ENCODE measurements at places on chromosomes 1 and 21. TPM values are rescaled to one million over a fixed set of nuclear protein-coding genes. Genes with fewer than 3 reads are reported as not detected.

Gene FAAH
- total RNA-seq: 11.7 TPM

Gene FAM78B
- total RNA-seq: not detected

Gene AK5
- total RNA-seq: 32.0 TPM

Gene MIXL1
- total RNA-seq: not detected

Gene TMIGD3
- total RNA-seq: not detected

Gene OR2T2
- not detected for total RNA-seq

Gene SERPINC1
- total RNA-seq: not detected

Gene IGSF9
- not detected for total RNA-seq

Gene CELA2B
- total RNA-seq: not detected

Gene TNFSF4
- total RNA-seq: 0.17 TPM

Gene TSTD1
- 40.3 TPM for total RNA-seq

Gene LIPI
- total RNA-seq: not detected

Gene FAM151A
- not detected for total RNA-seq

Gene OR10Z1
- not detected for total RNA-seq

Gene PLA2G2F
- not detected for total RNA-seq

Gene FAM72D
- not detected for total RNA-seq

Gene USH2A
- total RNA-seq: not detected

Gene GIPC2
- total RNA-seq: not detected

Gene C1orf115
- 0.82 TPM for total RNA-seq

Gene C1orf116
- total RNA-seq: 0.36 TPM

Gene CBR3
- total RNA-seq: 3.0 TPM

Gene FAM72C
- not detected for total RNA-seq

Gene RHBDL2
- not detected for total RNA-seq

Gene OLFML3
- total RNA-seq: 0.31 TPM

Gene ERG
- not detected for total RNA-seq

Gene SLC2A5
- not detected for total RNA-seq

Gene FMO4
- total RNA-seq: 0.70 TPM

Gene C1orf167
- not detected for total RNA-seq

Gene GUCA2B
- not detected for total RNA-seq

Gene SPRR2B
- total RNA-seq: not detected

Gene MAN1A2
- total RNA-seq: 49.7 TPM

Gene CRNN
- total RNA-seq: not detected
